EH (cell line): ENCODE measurements at places on chromosomes 13 and 19.

DNA sequence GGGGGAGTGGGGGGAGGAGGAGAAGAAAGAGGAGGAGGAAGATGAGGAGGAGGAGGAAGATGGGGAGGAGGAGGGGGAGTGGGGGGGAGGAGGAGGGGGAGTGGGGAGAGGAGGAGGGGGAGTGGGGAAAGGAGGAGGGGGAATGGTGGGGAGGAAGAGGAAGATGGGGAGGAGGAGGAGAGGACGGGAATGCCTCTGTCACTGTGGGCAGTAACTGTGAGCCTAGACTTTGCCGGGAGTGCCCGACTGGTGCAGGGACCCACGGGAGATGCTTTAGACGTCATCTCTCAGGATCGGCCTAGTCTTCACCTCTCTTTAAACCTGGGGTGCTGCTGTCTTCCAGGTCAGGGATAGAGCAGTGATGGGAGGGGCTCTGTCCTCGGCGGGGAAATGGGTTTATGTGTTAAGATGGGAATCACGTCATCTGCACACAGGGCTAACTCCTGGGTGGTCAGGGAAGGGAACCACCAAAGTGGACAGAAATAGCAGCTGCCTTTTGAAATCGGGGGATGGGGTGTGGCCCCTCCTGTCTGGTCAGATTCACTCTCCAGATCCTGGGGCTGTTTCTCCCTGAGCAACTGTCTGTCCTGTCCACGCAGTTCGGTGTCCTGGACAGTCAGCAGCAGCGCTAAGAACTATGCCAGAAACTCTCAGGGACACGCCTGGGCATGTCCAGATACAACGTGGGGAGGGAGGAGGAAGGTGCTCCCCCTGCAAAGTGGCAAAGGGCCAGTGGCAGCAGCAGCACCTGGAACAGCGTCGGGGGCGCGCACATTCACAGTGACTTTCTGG, 26.9 kb downstream of the GAS6 start:
- DNase-seq: peak; percentile 94

- DNase-seq: no peak
Measured at GRCh38 chr13:46796129-46796514, 839 bp downstream of the ESD start.

DNA sequence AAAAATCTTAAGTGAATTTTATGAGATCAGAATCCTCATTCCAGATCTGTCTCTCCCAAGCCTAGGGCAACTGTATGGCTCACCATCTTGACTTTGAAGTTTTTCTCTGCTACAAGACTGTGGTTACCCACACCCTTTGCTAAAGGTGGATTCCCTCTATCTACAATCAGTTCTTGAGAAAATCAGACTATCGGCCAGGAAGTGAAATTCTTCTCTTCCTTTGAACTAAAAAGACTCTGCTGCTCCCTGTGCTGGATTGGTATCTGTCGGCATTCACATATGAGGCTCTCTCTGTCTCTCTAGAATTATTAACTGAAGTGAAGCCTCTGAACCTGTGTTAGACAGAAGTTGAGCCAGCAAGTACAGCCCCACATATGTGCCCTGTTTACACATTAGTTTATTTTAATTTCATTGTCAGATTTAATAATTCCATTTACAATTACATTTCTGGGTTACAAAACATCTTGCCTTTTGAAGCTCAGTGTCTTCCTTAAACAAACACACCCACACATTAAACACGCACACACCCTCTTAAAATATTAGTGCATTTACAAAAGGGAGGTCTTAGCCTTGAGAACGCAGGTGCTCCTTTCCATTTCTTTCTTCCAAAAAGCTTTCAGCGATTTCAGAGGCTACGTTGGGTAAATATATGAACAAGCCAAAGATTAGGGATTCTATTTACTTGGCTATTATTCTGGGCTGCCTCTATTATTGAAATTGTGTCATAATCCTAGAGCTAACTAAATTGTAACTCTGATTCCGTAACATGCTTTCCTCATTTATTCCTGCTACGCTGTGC, 145.7 kb downstream of the MIPEP start:
- DNase-seq: no peak

DNA sequence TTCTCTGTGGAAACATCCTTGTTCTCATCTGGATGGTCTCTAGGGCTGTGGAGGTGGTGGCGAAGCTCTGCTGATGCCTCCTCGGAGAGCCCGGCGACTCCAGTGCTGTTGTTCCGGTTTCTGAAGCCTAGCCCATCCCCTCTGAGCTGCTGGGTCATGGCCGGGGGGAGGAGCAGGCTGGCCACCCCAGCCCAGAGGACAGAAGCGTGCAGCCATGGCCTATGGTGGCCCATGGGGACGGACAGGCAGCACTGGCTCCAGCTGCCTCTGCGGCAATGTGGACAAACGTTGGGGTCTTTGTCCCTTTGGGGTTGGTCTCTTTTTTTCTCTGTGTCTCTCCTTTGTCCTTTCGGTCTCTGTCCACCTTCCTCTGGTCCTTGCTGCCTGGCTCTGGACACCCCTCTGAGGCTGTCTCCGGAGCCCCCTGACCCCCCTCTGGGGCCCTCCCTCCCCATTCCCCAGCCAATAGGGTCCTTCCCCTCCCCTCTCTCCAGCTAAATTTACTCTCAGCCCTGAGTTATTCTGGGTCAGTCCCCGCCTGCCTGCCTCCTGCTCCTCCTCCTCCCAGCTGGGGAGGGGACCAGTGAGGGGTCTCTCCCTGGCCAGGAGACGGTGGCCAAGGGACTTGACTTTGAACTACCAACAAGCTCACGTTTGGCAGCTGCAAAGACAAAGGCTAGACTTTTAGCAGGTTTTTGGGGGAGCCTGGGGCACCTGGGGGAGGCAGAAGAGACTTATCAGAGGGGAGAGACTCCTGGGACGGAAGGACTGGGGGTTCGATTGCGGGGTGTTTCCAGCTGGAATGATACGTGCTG, at the start of gene HRC:
TSS of gene HRC (minus strand) at position 392 of the 815 bp plus-strand sequence. CDS start at position 233, 159 bp downstream.
- DNase-seq: no peak

DNA sequence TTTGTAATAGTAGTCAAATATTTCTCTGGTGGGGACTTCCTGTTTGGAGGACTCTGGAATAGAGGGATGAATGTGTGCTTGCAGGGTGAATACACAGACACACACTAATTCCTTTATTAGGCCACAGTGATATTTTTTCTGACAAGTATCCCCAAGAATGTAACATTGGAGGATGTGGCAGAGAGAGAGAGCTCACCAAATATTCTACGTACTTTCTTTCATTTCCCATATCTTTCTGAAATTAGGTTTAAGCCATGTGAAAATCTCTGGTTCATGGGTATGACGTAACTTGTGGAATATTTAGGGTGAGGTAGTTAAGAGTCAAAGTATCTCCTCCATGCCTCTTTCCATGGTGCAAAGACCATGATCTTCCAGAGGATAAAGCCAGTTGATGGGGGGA, 463.4 kb downstream of the DIAPH3 start:
- peak; percentile 87 for DNase-seq

DNA sequence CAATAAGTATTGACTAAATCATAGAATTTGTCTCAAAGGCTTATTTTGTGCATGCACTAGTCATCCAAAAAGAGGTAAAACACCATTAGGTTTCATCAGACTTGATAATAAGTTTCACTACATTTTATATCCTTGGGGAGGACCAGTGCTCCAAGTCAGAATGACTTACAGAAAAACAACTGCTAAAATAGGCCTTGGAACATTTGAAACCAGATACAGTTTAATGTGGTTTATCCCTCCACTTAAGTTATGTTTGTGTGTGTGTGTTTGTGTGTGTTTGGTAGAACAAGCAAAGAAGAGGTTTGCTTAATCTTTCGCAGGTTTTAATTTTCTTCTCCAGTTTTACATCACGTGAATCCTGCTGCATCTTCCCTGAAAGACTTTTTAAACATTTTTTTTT, 570.9 kb downstream of the PCDH9 start:
- peak; percentile 0 for DNase-seq

GRCh38 chr13:86585835-86586234, 786.6 kb upstream of the SLITRK6 start:
- no peak for DNase-seq

GRCh38 chr13:69391756-69392155, 715.9 kb upstream of the ATXN8OS start:
- DNase-seq: no peak

DNA sequence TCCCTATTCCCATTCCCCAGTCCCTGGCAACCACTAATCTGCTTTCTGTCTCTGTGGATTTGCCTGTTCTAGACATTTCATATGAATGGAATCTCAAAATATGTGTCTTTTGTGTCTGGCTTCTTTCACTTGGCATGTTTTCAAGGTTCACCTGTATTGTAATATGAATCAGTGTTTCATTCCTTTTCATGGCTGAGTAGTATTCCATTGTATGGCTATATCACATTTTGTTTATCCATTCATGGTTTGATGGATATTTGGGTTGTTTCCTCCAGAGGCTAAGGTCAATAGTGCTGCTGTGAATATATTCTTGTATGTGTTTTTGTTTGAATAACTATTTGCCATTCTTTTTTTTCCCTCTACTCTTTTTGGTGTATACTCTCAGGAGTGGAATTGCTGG, 24.4 kb downstream of the NCAN start:
- DNase-seq: no peak

DNA sequence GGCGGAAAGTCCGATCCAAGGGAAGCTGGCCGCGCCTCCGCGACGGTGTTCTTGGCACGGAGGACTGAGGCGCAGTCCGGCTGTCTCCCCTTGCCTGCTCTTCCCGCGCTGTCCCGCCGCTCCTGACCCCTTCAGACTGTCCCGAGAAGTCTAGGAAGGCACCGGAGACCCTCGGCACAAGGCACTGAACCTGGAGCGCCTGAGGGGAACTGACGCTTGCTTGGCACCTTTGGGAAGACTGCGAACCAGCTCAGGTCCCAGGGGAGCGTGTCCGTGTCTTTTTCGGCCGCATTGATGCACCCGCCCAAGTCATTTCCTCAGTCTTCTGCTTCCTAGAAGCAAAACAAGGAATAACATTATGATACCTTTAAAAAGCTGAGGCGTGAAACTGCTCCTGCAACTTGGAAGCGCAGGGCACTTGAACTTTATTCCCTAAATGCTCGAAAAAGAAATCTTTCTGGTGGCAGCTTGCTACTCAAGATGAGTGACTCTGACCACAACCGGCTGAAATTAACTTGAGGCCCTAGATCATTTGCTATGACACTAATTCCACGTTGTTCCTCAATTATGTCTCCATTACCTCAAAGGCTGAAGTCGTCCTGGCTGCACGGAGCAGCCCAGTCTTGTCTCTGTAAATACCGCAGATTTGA, 735 bp upstream of the FLT1 start:
- no peak for DNase-seq

DNA sequence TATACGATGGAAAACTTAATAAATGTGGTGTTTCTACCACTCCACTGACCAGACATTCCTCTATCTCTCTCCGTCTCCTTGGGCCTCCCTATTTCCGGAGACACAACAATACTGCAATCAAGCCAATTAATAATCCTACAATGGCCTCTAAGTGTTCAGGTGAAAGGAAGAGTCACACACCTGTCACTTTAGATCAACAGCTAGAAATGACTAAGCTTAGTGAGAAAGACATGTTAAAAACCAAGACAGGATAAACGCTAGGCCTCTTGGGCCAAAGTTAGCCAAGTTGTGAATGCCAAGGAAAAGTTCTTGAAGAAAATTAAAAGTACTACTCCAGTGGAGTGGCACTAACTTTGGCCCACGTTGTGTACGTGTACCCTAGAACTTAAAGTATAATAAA, 22.5 kb downstream of the ZDHHC20 start:
- no peak for DNase-seq

DNA sequence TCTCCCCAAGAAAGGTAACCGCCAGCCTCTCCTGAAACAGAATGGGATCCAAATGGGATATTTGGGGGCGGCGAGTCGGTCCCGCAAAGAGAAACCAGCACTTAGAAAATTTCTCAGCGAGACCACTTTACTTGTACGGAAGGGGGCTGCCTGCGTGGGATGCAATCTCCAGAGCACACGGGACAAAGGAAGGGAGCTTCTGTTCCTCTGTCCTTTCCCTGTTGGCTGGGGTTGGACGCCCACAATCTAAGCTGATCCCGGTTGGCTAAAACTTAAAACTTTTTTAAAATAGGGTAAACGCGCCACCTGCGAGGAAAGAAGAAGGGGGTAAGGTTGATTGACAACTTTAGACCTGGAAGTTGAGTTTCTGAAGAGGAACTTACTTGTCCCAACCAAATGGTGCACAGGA, 826 bp upstream of the BSG start:
- peak; percentile 47 for DNase-seq

DNA sequence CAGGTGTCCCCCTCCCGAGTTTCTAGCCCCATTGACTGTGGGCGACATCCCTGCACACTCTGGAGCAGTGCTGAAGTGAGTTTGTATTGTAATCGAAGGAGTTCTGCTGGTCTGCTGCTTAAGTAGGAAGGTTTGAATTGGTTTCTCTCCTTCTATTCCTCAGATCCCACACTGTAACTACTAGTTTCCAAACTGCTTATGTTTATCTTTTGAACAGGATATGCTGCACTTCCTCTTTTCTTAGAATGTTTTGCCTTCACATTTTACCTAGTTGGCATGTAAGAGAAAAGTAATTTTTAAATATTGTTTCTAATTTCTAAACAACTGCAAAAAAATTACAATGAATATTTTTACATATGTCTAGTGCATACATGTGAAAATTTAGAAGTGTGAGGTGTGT, 511.8 kb downstream of the KLF12 start:
- DNase-seq: no peak

GRCh38 chr19:44814517-44814916, 5.6 kb downstream of the BCAM start:
- no peak for DNase-seq

GRCh38 chr19:11174336-11174735, 18.8 kb upstream of the SPC24 start:
- no peak for DNase-seq

DNA sequence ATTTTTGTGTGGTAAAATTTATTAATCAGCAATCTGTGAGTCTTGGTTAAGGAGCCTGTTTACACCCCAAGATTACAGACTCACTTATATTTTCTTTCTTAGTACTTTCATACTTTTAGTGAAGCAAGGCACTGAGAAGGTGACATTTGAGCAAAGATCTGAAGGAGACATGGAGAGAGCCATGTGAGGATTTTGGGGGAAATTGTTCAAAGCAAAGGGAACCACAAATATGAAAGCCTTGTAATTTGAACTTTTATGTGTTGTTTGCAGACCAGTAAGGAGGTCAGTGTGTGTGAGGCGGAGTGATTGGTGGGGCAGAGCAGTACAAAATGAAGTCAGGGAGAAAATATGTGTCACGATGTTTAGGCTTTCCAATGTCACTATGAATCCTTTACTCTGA, 140.7 kb upstream of the KLF12 start:
- peak; percentile 37 for DNase-seq

DNA sequence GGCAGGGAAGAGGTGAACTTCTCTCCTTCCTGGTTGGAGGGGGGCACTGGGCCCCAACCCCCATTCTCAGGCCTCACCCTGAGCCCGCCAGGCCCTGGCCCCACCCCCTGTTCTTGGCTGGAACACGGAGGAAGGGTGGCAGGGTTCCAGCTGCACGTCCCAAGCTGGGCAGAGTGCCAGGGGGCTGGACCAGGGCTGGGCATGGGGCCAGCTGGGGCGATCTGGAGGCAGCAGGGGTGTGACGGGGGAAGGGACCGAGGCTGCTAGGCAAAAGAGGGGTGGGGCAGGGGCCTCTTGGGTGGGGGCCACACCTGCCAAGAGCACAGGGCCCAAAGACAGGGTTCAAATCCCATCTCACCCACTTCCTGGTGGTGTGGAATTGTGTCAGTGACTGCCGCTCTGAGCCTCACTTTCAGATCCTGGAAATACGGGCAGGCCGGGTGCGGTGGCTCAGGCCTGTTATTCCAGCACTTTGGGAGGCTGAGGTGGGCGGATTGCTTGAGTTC, 2.2 kb downstream of the HIF3A start:
- DNase-seq: peak; percentile 84

- DNase-seq: peak; percentile 98
Measured at GRCh38 chr19:54209811-54210494, 9.3 kb downstream of the RPS9 start.

GRCh38 chr13:110017379-110017778, 231.0 kb upstream of the IRS2 start:
- DNase-seq: peak; percentile 97

GRCh38 chr13:94860981-94861407, 148.6 kb upstream of the SOX21 start:
- DNase-seq: peak; percentile 53
